DMS 273 treated with DMSO at 0.1 percent for 48 hours (cell line): ENCODE measurements at places on chromosomes 5 and 9.

- DNase-seq, result no peak
These were observed 177.0 kb upstream of the PTGER4 start for GRCh38 chr5:40502736-40503135.

GRCh38 chr9:27529316-27530278 lies at the start of gene MOB3B:
Gene MOB3B (minus strand): TSS chr9:27529814. CDS start chr9:27455550, 74,264 bp downstream.
- DNase-seq, result peak; percentile 54

- no peak for DNase-seq
These were observed 17.5 kb downstream of the TMEM161B start for GRCh38 chr5:88251048-88251711.

GRCh38 chr5:176810081-176810597 lies at the start of gene UNC5A:
Gene UNC5A (plus strand): TSS chr5:176810559. CDS start chr5:176810751, 192 bp downstream.
- peak; percentile 39 for DNase-seq

DNA sequence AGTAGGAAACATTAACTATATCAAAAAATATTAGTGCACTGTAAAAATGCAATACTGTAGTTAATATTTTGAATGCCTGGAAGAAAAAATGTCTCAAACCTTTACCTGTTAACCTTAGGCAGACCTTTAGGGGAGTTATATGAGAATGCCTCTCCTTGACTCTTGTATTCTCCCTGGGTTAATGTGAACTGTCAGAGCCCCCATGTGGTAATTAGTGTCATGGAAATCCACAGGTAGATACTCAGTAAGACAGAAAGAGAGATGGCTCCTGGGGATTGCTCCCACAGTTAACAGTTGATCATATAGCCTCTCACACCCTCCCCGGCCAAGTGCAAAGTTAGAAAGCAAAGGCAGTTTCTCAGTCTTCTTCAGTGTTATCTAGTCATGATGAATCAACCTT lies 742.8 kb downstream of the NR2F1-AS1 start:
- no peak for DNase-seq

DNA sequence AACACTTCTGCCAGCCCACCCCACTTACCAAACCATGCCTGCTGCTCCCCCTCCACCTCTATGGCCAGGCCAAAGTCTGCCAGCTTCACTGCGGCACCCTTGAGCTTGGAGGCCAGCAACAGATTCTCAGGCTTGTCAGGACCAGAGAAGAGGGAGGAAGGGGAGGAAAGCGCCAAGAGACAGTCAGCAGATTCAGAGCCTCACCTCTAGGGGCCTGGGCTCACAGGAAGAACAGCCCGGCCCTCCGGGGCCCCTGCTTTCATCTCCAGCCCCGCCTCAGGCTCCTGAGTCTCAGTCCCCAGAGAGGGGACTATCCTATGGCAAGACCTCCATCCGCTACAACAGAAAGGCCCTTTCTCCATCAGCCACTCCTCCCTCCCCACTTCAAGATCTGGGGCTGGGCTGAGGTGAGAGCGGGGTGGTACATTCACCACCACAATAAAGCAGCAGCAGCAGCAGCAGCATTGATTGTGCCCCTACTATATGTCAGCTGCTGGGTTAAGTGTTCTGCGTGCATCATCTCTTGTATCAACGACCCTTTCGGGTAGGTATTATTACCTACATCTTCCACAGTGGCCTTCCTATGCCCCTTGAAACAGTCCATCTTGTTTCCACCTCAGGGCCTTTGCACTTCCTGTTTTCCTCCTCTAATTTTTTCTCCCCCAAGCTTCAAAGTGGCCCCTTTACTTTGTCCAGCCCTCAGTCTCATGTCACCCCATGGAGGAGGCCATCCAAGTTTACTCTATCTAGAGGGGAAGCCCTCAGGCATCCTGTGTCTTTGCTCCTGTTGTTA lies 36.0 kb downstream of the CAMK2A start:
- no peak for DNase-seq

DNA sequence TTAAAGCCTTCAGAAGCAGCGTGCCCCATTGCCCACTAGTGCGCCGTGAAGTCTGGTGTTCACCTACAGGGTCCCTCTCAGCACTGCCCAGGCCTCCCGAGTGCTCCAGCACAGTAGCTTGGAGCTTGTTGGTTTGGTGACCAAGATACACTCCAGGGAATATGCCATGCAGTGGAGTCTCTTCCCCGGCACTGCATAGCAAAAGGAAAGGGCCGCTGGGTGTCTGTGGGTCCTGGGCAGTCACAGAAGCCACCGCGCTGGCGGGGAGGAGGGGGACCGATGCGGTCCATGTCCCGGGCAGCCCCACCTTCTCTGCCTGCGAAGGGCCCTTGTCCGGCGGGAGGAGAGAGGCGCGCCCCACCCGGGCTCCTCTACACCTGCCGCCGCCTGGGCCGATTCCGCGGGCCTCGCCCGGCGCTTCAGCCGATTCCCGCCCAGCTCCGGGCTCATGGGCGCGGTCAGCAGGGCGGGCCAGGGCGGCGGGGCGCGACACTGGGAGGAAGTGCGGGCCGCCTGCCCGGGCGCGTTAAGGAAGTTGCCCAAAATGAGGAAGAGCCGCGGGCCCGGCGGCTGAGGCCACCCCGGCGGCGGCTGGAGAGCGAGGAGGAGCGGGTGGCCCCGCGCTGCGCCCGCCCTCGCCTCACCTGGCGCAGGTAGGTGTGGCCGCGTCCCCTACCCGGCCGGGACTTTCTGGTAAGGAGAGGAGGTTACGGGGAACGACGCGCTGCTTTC lies at the start of gene SYK:
TSS of gene SYK (plus strand) at position 579 of the 732 bp plus-strand sequence. CDS start 42,080 bp downstream, outside the sequence.
- DNase-seq, result no peak

GRCh38 chr5:180589771-180590542 lies 1.3 kb downstream of the SCGB3A1 start:
- no peak for DNase-seq

GRCh38 chr9:87405677-87406542 lies 91.8 kb upstream of the DAPK1 start:
- no peak for DNase-seq

DNA sequence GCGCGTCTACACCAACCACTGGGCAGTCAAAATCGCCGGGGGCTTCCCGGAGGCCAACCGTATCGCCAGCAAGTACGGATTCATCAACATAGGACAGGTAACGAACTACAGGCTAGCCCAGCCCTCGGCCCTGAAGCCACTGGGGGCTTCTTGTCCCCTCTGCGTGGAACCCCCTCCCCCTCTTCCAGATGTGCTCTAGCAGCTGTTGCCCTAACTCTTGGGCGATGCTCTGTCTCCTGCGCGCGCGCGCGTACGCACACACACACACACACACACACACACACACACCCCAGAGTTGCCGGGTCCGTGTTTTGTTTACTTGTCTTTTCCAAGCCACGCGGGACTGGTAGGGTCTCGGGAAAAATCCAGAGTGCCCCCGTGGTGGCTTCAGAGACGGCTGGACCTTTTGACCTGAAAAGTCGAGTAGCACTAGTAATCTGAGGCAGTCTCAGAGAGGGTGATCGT lies 836 bp downstream of the PCSK5 start:
- no peak for DNase-seq

- peak; percentile 40 for DNase-seq
These were observed 67.5 kb downstream of the KCNIP1 start for GRCh38 chr5:170571281-170571731.

- no peak for DNase-seq
These were observed 253.7 kb upstream of the NFIL3 start for GRCh38 chr9:91677331-91677730.

- no peak for DNase-seq
These were observed 233.7 kb upstream of the TARS1 start for GRCh38 chr5:33206962-33207506.

GRCh38 chr5:157328277-157328912 lies 62.5 kb downstream of the CYFIP2 start:
- peak; percentile 68 for DNase-seq

DNA sequence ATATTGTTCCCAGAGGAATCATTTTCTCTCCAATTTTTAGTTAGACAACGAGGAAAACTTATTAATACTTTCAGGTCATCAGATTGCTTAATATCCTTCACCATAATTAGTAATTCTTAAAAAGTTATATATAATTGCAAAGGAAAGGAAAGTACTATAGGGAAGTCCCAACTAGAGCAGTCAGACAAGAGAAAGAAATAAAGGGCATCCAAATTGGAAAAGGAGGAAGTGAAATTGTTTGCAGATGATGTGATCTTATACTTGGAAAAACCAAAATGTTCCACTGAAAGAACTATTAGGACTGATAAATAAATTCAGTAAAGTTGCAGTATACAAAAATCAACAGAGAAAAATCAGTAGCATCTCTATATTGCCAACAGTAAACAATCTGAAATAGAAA lies 223.5 kb upstream of the MEF2C start:
- no peak for DNase-seq

- no peak for DNase-seq
These were observed 327.0 kb upstream of the ADCY2 start for GRCh38 chr5:7068899-7069298.

- no peak for DNase-seq
These were observed 392.5 kb downstream of the KDM4C start for GRCh38 chr9:7150153-7150890.
